ENCODE measurements at places on chromosomes 16 and 17.

GRCh38 chr17:7842380-7843256 is 8.6 kb downstream of the KDM6B start:
- no peak for DNase-seq

DNA sequence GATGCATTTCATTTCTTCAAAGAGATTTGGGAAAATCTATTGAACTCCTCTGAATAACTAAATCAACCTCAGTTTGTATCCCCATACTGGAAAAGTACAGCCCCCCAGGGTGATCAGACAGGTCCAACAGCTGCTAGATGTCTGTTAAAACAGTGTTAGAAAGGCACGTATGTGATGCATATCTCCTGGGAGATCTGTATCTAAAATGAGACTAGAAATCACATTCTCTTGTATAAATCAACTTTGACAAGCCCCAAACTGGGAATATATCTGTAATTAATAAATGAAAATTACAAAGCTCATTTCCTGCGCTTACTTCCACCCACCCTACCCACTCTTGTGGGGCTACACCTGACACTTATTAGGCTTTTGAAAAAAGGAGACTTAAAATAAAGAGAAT is 3.8 kb upstream of the KIF2B start:
- no peak for DNase-seq

- no peak for DNase-seq
Measured at GRCh38 chr17:43528319-43528987, 17.7 kb downstream of the ETV4 start.

- no peak for DNase-seq
Measured at GRCh38 chr17:67503184-67503583, 126.1 kb downstream of the PITPNC1 start.

GRCh38 chr17:74922694-74923537 is at the start of gene USH1G:
Gene USH1G (minus strand): TSS chr17:74923255. CDS start chr17:74923073, 182 bp downstream.
- DNase-seq: no peak

DNA sequence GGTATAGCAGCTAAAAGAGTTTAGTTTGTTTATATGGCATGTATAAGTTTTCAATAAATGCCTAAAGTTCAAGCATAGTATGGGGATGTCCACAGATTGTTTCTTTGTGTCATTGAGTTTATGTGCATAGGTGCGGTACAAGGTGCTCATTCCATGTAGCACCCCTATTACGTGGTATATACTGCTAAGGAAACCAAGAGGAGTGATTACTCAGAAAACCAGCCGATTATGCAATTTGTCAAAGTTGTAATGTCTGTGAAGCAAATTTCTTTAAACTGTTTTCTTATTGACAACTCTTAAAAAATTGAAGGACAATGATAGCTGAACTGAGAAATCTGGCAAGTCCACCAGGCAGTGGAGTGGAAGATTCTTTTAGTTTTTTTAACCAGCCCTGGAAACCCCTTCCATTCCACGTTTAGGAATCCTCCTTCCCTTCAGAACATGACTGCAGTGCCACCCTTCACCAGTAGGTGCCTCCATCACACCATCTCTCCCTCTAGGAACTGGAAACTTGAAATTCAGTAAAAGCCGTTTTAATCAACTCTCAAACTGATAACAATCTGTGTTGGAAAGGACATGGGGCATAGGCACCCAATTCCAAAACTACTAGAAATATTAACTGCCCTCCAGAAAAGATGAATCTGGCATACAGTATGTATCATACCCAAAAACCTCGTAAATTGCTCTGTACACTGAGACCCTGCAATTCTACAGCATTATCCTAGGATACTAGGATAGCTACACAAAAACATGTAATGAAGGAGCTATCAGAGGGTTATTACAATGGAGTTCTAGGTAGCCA is 43.5 kb downstream of the REXO5 start:
- DNase-seq: no peak

GRCh38 chr17:5429191-5429887 is 9.4 kb downstream of the RPAIN start:
- no peak for DNase-seq

GRCh38 chr17:83149029-83149725 is 69.8 kb downstream of the METRNL start:
- no peak for DNase-seq

DNA sequence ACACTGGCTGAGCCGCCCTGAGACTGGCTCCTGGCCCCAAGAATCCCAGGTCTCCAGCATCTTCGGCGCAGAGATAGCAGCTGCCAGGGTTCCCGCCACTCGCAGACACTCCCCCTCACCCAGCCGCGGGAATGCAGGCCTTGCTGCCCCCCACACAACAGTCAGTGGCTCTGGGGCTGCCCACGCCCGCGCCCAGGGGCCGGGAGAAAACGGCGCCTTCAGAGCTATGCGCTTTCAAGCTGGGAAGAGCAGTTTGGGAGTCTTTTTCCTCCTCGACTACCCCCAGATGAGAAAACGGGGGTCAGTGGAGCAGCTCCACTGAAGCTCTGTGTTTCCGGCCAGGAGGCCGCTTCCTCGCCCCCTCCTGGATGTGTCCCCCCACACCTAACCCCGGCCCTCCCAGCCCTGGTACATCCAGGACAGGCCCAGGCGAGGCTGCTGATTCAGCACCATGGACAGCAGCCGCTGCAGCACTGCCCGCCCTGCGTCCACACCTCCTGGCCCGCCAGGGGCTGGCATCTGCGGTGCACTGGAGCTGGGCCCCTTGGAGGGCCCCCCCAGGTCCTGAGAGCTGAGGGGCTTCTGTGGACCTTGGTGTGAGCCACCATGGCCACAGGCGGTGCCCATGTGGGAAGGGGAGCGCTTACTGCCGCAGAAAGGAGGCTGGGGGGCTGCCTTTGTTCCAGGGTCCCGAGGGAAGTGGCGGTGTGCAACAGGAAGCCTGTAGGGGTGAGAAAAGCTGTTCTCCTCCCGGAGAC is 35.7 kb downstream of the CACNA1H start:
- no peak for DNase-seq

- DNase-seq: no peak
Measured at GRCh38 chr17:80441133-80441578, 26.2 kb downstream of the ENDOV start.

DNA sequence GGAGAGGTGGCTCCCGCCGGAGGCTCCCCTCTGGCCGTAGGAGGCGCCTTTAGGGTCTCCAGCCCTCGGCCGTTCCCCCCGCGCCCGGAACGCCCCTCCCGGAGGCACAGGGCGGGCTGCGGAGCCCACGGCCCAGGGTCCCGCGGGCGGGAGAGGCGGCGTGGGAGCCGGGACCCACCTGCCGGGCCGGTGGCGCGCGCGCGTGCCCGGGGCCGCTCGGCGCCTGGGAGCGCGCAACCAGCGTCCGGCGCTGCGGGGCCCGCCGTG is at the start of gene MIF4GD:
MIF4GD (minus strand) TSS at position 266 of the 267 bp plus-strand sequence. CDS start 1,036 bp downstream, outside the sequence.
- no peak for DNase-seq

GRCh38 chr17:78962345-78962983 is 17.3 kb downstream of the LGALS3BP start:
- no peak for DNase-seq

GRCh38 chr17:15973016-15973415 is 26.5 kb downstream of the ZSWIM7 start:
- no peak for DNase-seq

GRCh38 chr16:2250652-2251295 is 613 bp downstream of the ECI1 start:
- DNase-seq: no peak

DNA sequence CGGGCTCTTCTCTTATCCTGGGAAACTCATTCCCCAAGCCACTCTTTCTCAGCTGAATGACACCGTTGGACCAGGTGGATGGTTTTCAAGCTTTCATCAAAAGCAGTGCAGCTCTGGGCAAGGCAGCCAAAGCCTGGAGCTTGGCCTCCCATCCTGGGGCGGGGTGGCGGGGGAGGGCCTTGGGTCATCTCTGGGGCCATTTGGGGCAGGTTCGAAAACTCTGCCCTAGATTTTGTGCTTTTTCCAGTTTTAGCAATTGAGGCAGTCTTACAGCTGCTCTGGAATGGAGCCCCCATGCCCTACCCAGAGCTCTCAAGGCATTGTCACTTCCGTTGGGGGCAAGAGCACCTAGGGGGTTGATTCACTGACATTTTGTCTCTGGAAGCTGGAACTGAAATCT is 9.1 kb downstream of the MPRIP start:
- DNase-seq: no peak

GRCh38 chr16:69859105-69859989 is 91.8 kb upstream of the CLEC18A start:
- DNase-seq: no peak

- no peak for DNase-seq
Measured at GRCh38 chr16:47144559-47144877, 773 bp upstream of the NETO2 start.

DNA sequence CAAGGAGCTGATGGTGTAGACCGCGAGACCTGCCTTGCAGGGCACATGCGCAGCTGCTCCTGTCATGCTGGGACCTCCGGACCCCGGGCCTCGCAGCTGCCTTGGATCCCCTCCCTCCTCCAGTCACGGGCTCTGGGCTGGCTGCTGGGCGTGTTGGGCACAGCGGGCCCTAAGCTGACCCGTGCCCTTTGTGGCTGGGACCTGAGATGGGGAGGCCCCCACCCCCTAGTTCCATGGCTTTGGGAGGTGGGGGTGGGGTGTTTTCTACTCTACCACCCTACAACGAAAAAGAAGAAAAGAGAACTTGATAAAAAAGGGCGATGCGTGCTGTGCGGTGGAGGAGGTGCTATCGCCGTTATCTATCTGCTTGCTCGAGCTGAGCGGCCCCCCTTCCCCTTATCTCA is 14.5 kb downstream of the ZFPM1 start:
- DNase-seq: no peak

DNA sequence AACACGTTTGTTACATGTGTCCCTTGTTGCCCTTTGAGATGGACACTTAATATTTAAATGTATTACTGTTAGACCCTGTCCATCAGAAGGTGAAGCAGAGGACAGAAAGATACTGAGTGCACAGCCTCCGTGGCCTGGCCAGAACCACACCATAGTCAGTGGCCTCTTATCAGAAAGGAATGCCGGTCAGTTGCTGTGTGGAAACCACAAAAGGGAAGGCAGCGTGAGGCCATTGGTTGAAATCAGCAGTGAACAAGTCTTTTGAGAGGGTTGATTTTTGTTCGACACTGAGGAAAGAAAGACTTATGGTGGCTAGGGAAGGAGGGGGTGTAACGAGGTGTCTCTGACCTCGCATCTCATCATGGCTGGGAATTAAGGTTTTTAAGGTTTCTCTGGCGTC is 85.4 kb upstream of the CLEC18A start:
- DNase-seq: no peak

DNA sequence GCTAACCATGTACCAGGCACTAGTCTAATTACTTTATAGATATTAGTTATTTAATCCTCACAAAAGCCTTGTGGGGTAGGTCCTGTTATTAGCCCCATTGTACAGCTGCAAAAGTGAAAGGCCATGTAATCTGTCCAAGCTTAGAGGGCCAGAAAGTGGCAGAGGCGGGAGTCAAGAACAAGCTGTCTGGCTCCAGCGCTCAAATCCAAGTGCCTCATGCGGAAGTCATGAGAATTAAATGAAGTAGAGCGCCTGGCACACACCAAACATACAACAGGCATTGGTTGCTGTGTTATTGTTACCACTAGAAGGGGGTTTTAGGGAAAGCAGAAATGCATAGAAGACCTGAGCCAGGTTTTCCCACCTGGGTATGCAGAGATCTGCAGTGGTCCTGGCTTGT is 1.2 kb downstream of the AQP8 start:
- no peak for DNase-seq

DNA sequence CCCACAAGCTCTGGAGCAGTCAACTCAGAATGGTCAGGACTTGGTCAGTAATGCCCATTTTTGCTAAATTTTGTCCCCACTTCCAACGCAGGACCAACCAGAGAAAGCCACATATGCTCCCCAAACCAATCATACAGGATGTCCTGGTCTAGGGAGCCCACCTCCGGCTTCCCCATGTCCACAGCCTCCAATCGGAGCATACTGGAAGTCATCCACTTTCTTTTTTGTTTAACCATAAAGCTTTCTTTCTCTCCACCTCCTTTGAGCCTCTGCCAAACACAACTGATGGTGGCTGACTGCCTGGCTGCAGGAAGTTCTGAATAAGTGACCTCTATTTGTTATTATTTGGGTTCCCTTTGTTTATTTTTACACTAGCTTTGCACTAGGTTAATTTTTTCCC is 549.1 kb downstream of the WWOX start:
- no peak for DNase-seq

- DNase-seq: no peak
Measured at GRCh38 chr16:3207086-3207953, 19.3 kb downstream of the OR1F1 start.

Data from GM12878 (cell line).